Stimulated activated CD8-positive, alpha-beta memory T cell treated with anti-CD3 and anti-CD28 coated beads, Interleukin-12 subunit alpha, Interleukin-12 subunit beta, amount 100 ng/mL, for 1 hour (primary cell): ENCODE measurements at places on chromosomes 12 and 14.

GRCh38 chr14:96057738-96058137 is 18.6 kb downstream of the C14orf132 start:
- no peak for DNase-seq

- no peak for DNase-seq
These were observed 14.0 kb upstream of the KCNH3 start for GRCh38 chr12:49524660-49525324.

- no peak for DNase-seq
These were observed 8.6 kb downstream of the RAB5B start for GRCh38 chr12:55982319-55982936.

DNA sequence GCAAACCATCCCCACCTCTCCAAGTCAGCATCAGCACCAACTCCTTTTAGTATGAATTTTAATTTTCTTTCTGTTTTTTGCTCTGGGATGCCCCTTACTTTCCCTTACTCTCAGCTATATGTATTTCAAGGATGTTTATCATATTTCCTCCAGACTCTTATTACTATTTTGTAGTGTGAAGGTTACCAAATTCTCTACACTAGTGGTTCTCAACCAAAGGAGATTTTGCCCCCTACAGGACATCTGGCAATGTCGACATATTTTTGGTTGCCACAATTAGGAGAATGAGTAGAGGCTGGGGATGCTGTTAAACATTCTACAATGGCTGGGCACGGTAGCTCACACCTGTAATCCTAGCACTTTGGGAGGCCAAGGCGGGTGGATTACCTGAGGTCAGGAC is 29.1 kb upstream of the SOS2 start:
- DNase-seq: no peak

GRCh38 chr12:114688256-114688845 is 4.4 kb upstream of the TBX3 start:
- DNase-seq: no peak
